HFFc6 (cell line): ENCODE measurements at places on chromosomes 11 and 22.

- DNase-seq, result peak; percentile 52
Observed at GRCh38 chr11:61293867-61294716, 1.0 kb downstream of the VWCE start.

DNA sequence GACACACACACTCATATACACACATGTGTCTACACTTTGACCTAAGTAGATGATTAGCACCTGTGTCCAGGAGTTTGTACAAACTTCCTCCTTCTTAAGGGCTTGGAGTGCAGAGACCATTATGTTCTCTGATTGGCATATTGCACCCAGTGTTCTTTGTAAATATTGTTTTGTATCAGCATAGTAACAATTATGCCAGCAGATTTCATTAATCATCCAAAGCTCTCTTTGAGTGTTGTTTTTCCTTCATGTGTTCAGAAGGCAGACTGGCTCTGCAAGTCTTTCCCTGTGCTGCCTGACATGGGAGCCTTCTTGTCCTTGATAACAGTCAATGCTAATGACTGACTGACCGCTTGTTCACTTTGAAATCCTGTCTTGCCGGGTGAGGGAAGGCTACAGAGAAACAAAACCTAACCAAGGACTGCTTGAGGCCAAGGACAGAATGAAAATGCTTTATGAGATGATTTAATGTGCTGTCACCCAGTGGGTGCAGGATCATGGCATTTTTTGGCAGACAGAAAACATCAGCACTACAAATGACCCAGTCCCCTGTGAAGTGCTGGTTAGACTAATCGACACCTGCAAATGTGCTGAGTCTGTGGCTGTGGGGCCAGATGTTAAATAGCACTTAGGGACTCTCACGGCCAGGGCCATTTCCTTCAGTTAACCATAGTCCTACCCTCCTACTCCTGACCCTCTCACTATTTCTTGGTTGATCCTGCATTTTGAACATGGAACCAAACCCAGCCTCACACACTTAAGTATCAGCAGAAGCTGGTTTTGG is 6.6 kb upstream of the BARX2 start:
- DNase-seq, result no peak

DNA sequence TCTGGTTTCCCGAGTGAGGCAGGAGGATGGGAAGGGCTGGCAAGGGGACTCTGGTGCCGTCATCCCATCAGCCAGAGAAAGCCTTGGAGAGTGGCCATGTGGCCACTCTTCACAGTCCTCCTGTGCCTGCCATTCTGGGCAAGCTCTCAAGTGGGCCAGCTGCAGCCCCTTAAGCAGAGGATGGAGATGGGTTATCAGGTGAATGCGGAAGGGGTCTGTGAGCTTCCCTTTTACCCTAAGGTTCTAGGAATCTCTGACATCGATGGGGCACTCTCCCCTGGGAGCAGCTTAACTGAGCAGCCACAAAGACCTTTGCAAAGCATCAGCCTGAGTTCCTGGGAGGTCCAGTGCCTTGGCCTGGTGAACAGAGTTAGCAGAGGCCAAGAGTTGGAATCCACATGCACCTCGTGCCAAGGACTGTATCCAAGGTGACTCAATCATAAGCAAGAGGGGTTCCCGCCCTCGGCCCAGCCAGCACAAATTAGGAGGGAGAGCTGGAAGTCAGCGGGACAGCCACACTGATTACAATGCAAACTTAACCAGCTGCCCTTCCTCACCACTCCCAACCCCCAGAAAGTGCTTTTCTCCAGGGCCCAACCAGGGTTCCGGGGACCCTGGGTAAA is 193.6 kb downstream of the BUD13 start:
- no peak for DNase-seq

GRCh38 chr11:1763336-1763795 is 361 bp downstream of the CTSD start:
- DNase-seq, result no peak
